ENCODE measurements at places on chromosomes 11 and 22. TPM values are rescaled to one million over a fixed set of nuclear protein-coding genes. Genes with fewer than 3 reads are reported as not detected.

GRCh38 chr11:67252831-67253239 lies 13.4 kb upstream of the GRK2 start:
- H3K36me3 ChIP-seq = peaks cover 10% of the 10 kb centered on the region
- no peaks in the 10 kb centered on the region for H3K4me1 ChIP-seq
- H3K27me3 ChIP-seq = no peaks in the 10 kb centered on the region
- DNase-seq = peak; percentile 74
- H3K27ac ChIP-seq = no peak overlapping the region
- H3K4me3 ChIP-seq = no peak overlapping the region

- H3K27ac ChIP-seq = no peak overlapping the region
- no peak overlapping the region for H3K4me3 ChIP-seq
- no peaks in the 10 kb centered on the region for H3K27me3 ChIP-seq
- no peaks in the 10 kb centered on the region for H3K4me1 ChIP-seq
These were observed 2102.1 kb upstream of the RAG2 start for GRCh38 chr11:38700111-38700510.

DNA sequence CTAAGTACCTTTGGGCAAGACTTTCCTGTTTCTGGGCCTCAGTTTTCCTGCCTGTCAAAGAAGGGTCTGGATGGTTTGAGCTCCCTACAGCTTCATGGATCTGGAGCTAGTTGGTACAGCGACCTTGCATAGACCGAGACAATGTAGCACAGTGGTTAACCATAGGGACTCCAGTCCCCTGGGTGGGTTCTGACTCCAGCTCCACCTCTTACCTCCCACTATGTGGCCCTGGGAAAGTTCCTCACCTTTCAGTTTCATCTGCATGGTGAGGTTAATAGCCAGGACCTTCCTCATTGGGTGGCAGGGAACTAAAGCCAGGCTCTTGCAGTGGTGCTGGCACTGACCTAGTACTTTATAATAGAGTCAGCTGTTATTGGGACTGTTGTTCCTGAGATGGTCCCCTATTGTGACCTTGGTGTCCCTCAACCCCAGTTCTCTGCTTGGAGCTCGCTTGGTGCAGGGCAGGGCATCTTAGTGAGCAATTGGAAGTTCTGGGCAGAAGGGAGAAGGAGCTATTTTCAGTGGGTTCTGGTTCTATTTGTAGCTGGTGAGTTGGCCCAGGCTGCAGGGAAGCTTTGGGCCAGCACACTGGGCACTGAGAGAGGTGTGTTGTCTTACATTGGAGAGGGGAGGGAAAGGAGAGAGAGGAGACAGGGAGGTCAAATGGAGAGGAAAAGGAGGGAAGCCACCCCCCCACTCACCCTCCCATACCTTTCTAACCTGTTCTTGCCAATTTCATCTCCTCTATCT lies 10.7 kb upstream of the MTMR3 start:
- H3K27ac ChIP-seq = no peak overlapping the region
- DNase-seq = no peak
- no peak overlapping the region for H3K4me3 ChIP-seq
- no peaks in the 10 kb centered on the region for H3K36me3 ChIP-seq

GRCh38 chr22:28425211-28425610 lies 254.4 kb downstream of the TTC28 start:
- no peaks in the 10 kb centered on the region for H3K27me3 ChIP-seq
- H3K4me3 ChIP-seq = no peak overlapping the region
- peaks cover under 1% of the 10 kb centered on the region for H3K4me1 ChIP-seq
- no peak overlapping the region for H3K27ac ChIP-seq

DNA sequence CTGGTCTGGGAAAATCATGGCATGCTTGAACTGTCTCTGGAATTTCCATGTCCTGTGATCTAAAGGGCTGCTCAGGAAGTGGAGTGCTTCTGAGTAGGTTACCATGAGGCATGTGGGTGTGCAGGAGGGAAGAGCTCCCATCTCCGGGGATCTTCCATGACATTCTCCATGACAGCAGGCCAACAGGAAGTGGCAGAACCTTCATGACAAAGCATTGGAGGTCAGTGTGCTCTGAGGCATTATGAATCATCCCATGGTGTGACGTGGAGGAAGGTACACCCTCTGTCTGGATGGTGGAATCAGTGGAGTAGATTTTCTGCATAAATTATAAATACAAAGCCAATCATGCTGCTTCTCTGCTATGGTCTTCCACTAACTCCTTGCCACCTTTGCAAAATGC lies 139.6 kb upstream of the E2F8 start:
- H3K4me1 ChIP-seq = no peaks in the 10 kb centered on the region
- no peak overlapping the region for H3K27ac ChIP-seq
- H3K4me3 ChIP-seq = no peak overlapping the region
- no peaks in the 10 kb centered on the region for H3K27me3 ChIP-seq
- no peaks in the 10 kb centered on the region for H3K36me3 ChIP-seq

DNA sequence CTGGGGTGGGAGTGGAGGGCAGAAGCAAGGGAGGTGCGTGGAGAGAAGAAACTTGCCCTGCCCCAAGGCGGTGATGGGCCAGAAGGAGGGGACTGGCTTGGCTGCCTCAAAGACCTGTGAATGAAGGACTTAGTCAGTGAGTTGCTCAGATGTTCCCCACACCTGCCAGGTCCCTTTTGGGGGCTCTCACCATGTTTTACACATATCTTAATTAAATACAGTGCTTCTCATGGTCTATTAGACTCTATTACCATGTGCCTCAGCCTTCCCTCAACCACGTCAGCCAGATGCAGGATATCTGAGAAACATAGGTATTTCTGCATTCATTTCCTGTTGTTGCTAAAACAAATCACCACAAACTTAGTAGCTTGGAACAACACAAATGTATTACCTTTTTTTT lies 429.5 kb downstream of the BUD13 start:
- no peak overlapping the region for H3K4me3 ChIP-seq
- H3K36me3 ChIP-seq = no peaks in the 10 kb centered on the region
- no peaks in the 10 kb centered on the region for H3K4me1 ChIP-seq
- DNase-seq = no peak
- H3K27me3 ChIP-seq = no peaks in the 10 kb centered on the region

- H3K27ac ChIP-seq = no peak overlapping the region
- DNase-seq = no peak
- no peak overlapping the region for H3K4me3 ChIP-seq
- no peaks in the 10 kb centered on the region for H3K4me1 ChIP-seq
- no peaks in the 10 kb centered on the region for H3K36me3 ChIP-seq
These were observed 48.2 kb downstream of the CADM1 start for GRCh38 chr11:115456019-115456418.

- no peaks in the 10 kb centered on the region for H3K4me1 ChIP-seq
- DNase-seq = no peak
- no peak overlapping the region for H3K27ac ChIP-seq
- no peak overlapping the region for H3K4me3 ChIP-seq
- H3K36me3 ChIP-seq = no peaks in the 10 kb centered on the region
- no peaks in the 10 kb centered on the region for H3K27me3 ChIP-seq
These were observed 7.1 kb upstream of the TAB1 start for GRCh38 chr22:39392341-39392948.

- no peak overlapping the region for H3K27ac ChIP-seq
- no peaks in the 10 kb centered on the region for H3K4me1 ChIP-seq
- no peak overlapping the region for H3K4me3 ChIP-seq
- peak; percentile 53 for DNase-seq
- no peaks in the 10 kb centered on the region for H3K27me3 ChIP-seq
- H3K36me3 ChIP-seq = no peaks in the 10 kb centered on the region
These were observed 64.6 kb downstream of the LINC01488 start for GRCh38 chr11:69545976-69546617.

GRCh38 chr22:29788339-29789279 lies 21.4 kb downstream of the UQCR10 start:
- H3K27me3 ChIP-seq = no peaks in the 10 kb centered on the region
- no peaks in the 10 kb centered on the region for H3K4me1 ChIP-seq
- DNase-seq = no peak

DNA sequence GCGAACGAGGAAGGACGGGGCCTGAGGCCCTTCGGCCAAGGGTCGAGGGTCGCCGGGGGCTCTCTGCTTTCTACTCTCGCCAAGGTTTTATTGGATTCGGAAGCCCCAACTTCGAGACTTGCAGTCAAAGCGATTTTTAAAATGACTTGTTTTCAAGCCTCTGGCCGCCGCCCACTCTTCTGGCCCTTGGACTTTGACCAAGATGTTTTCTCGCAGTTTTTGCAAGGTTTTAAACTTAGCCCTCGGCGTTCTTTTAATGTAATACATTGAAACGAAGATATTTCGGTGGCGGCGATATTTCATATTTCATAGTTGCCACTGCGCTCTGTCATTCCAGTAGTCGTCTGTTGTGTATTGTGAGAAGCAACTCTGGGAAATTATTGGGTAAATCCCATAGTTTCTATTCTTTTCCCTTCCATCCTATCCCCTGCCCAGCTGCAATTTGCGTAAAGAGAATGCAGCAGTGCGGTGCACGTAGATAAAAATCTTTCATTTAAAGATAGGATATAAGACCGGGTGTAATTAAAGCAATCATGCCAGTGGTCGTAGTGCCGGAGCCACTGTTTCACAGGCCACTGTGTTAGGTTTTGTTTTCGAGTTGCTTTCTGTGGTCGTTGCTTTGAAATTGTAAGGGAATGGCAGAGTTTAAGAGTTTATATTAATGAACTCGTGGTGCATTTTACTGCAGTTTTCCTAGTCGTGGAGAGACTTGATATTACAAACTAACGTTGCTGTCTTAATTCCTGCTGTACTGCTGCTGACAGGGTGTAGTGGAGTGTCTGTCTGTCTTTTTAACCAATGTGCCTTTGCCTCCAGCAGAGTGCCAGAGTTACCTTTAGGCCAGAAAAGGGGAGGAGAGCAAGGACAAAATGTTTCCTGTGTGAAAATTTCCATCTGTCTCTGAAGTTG lies 702 bp downstream of the BIRC2 start:
- H3K36me3 ChIP-seq = no peaks in the 10 kb centered on the region
- H3K4me3 ChIP-seq = peak overlapping the region; percentile 100

- H3K4me1 ChIP-seq = no peaks in the 10 kb centered on the region
- no peak overlapping the region for H3K27ac ChIP-seq
- no peak overlapping the region for H3K4me3 ChIP-seq
- peak; percentile 36 for DNase-seq
These were observed 81.4 kb downstream of the WNT7B start for GRCh38 chr22:45895436-45896152.

- H3K4me3 ChIP-seq = no peak overlapping the region
- H3K27me3 ChIP-seq = no peaks in the 10 kb centered on the region
- DNase-seq = peak; percentile 71
- no peaks in the 10 kb centered on the region for H3K4me1 ChIP-seq
- no peak overlapping the region for H3K27ac ChIP-seq
- no peaks in the 10 kb centered on the region for H3K36me3 ChIP-seq
These were observed 180.6 kb downstream of the TBC1D22A start for GRCh38 chr22:46942799-46943785.

- DNase-seq = no peak
- no peak overlapping the region for H3K27ac ChIP-seq
- H3K4me3 ChIP-seq = no peak overlapping the region
- H3K4me1 ChIP-seq = no peaks in the 10 kb centered on the region
- H3K27me3 ChIP-seq = no peaks in the 10 kb centered on the region
- H3K36me3 ChIP-seq = no peaks in the 10 kb centered on the region
These were observed 107.3 kb upstream of the BDNF start for GRCh38 chr11:27807596-27807995.

DNA sequence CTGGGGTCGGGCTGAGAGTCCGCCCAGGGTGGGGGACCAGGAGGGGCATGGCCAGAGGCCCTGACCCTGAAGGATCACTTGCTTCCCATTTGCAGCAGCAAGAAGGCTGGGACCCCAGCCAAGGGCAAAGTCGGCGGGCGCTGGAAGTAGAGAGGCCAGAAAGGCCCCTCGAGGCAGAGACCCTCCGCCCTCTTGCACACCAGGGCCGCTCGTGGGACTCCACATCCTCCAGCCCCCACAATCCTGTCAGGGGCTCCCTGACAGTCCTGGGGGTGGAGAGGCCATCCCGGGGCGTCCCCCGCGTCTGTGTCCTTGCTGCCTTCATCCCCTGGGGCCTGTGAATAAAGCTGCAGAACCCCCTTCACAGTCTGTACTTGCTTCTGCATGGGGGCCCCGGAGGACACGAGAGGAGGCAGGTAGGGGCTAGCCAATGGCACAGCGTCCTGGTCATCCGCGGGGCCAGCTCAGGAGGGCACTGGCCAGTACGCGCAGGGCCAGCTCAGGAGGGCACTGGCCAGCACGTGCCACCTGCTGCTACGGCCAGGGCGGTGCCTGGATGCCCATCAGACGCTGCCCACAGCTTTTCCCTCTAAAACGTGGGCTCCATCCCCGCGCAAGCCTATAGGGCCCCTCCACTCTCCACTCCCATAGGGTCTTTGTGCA lies 8.7 kb upstream of the MRPL23 start:
- no peak for DNase-seq
- no peaks in the 10 kb centered on the region for H3K27me3 ChIP-seq
- H3K36me3 ChIP-seq = no peaks in the 10 kb centered on the region
- H3K4me1 ChIP-seq = no peaks in the 10 kb centered on the region
- no peak overlapping the region for H3K4me3 ChIP-seq
- no peak overlapping the region for H3K27ac ChIP-seq

DNA sequence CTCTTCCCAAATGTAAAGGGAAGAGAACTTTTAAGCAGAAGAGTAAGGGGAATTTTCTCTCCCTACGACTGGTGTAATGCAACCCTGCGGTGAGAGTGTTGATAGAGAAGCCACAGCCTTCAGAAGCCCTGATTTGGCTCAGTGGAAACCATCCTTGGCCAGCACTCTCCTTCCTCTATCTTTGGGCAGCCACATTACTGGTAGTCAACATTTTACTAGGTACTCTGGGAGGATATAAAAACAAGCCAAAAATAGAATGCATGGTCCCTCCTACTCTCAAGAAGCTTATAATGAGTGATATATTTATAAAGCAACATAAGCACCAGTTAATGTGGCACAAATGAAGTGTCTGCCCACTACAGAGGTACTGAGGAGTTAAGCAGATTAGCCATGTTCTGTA lies 201.8 kb upstream of the NCAM1 start:
- no peak for DNase-seq
- H3K27ac ChIP-seq = no peak overlapping the region
- no peak overlapping the region for H3K4me3 ChIP-seq

- no peaks in the 10 kb centered on the region for H3K36me3 ChIP-seq
- H3K27me3 ChIP-seq = no peaks in the 10 kb centered on the region
- DNase-seq = peak; percentile 62
- no peak overlapping the region for H3K4me3 ChIP-seq
- H3K4me1 ChIP-seq = no peaks in the 10 kb centered on the region
These were observed 16.2 kb downstream of the ARVCF start for GRCh38 chr22:20000246-20001081.

OR51B4 gene
- not detected for total RNA-seq

MAPK8IP2 gene
- total RNA-seq = 0.24 TPM

CLCF1 gene
- 12.0 TPM for total RNA-seq

DGCR6 gene
- total RNA-seq = 0.88 TPM

MS4A2 gene
- total RNA-seq = 0.55 TPM

SPDYC gene
- not detected for total RNA-seq

TP53AIP1 gene
- total RNA-seq = not detected

CHRDL2 gene
- total RNA-seq = 4.1 TPM

C11orf87 gene
- total RNA-seq = not detected

Measured in aorta (tissue), 5 donors.